Progenitor cell of endocrine pancreas (in vitro differentiated cells): ENCODE measurements at places on chromosomes 3 and 15.

DNA sequence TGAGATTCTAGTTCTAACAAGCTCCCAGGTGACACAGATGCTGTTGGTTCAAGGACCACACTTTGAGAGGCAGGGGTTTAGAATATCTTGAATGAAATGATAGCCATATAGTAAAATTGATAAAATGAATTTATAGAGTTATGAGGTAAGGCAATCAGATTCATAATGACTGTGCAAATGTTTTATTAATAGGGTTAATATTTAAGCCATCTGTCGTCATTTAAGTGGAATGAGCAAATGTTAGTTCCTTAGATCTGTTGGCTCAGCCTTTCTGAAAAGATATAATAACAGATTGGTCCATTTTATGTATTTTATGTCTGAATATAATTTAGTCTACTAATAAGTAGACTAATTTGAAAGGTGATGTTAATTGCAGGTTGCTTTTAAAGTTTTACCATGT, 12.9 kb downstream of the REC114 start:
- H3K27ac ChIP-seq, result no peak overlapping the region
- H3K36me3 ChIP-seq, result no peaks in the 10 kb centered on the region
- H3K4me1 ChIP-seq, result no peaks in the 10 kb centered on the region
- no peak for DNase-seq

DNA sequence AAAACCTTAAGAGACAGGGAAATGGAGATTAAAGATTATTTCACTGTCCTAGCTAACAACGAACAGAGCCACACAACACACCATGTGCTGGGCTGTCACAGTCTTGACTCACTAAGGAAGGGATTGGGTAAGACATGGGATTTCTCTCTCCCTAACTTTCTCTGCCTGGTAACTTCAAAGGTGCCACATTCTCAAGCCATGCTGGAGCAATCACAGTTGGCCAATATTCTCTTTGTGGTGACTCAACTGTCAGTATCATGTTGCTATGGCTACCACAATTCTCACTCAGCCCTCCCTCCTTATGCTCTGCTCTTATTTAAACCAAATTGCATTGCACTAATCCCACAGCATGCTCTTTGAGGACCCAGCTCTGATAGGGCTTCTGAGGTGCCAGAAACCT, 74.0 kb downstream of the OXNAD1 start:
- H3K27me3 ChIP-seq, result no peaks in the 10 kb centered on the region
- H3K4me1 ChIP-seq, result no peaks in the 10 kb centered on the region
- no peak overlapping the region for H3K4me3 ChIP-seq
- no peak overlapping the region for H3K27ac ChIP-seq
- peaks cover 10% of the 10 kb centered on the region for H3K36me3 ChIP-seq

- H3K27me3 ChIP-seq, result no peaks in the 10 kb centered on the region
- H3K27ac ChIP-seq, result no peak overlapping the region
- H3K4me1 ChIP-seq, result peaks cover 11% of the 10 kb centered on the region
- H3K4me3 ChIP-seq, result no peak overlapping the region
- no peaks in the 10 kb centered on the region for H3K36me3 ChIP-seq
- DNase-seq, result no peak
Observed at GRCh38 chr3:82224661-82225060, 463.2 kb upstream of the GBE1 start.

- H3K4me3 ChIP-seq, result no peak overlapping the region
- H3K27ac ChIP-seq, result no peak overlapping the region
- no peaks in the 10 kb centered on the region for H3K27me3 ChIP-seq
- no peak for DNase-seq
- H3K36me3 ChIP-seq, result no peaks in the 10 kb centered on the region
- peaks cover 17% of the 10 kb centered on the region for H3K4me1 ChIP-seq
Observed at GRCh38 chr15:63231706-63232105, 42.3 kb downstream of the RAB8B start.

- DNase-seq, result no peak
- H3K27ac ChIP-seq, result no peak overlapping the region
- no peak overlapping the region for H3K4me3 ChIP-seq
- no peaks in the 10 kb centered on the region for H3K36me3 ChIP-seq
Observed at GRCh38 chr3:63762180-63762579, 56.9 kb upstream of the C3orf49 start.

GRCh38 chr3:171407759-171408158, 52.4 kb downstream of the TNIK start:
- H3K4me1 ChIP-seq, result peaks cover 35% of the 10 kb centered on the region
- DNase-seq, result no peak
- H3K4me3 ChIP-seq, result no peak overlapping the region

DNA sequence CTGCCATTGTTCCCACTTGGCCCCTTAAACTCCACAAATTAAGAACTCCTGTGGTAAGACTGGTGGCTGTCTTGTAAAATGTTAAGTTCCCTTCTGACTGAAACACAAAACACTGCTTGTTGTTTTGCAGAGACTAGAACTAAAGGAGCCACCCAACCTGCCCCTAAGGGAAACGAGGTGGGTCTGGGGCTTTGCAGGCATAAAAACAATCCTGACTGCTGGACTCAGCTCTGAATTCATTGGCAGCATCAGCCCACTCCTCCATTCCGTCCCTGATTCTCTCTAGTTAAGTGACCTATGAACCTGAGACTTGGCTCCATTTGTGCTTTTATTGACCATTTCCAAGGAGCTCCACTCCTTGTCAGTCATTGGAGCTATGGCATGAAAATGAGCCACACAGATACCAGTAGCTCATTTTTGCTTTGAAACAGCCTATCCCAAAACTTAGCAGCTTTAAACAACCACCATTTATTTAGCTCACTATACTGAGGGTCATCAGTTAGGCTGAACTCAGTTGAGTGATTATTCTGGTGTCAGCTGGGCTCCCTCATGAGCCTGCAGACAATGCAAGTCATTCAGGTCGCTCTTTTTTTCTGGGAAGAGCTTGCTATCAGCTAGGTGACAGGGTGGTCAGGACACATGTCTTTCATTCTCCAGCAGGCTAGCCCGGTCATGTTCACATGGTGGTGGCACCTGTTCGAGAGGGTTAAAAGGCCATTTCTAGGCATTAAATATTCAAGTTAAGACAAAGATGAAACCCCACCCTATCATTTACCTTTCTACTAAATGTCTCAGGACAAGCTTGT, 175.1 kb upstream of the CTNNB1 start:
- no peaks in the 10 kb centered on the region for H3K27me3 ChIP-seq
- H3K4me3 ChIP-seq, result no peak overlapping the region
- H3K27ac ChIP-seq, result no peak overlapping the region
- H3K36me3 ChIP-seq, result no peaks in the 10 kb centered on the region
- peaks cover 5% of the 10 kb centered on the region for H3K4me1 ChIP-seq

DNA sequence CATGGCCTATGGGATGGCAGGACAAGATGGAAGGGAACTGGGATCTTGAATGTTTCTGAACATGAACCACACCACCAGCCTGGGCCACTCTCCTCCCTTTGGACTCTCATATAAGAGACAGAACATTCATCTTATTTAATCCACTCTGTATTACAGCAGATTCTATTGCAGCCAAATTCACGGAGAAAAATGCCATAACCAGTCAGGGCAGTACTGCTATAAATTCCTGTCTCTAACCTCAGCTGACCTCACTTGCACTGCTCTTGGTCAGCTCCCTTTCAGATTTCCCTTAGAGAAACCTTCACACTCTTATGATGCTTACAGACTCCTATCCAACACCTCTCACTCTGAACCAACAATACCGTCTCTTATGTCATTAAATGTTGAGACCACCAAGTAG, 101.4 kb downstream of the RYK start:
- H3K27me3 ChIP-seq, result no peaks in the 10 kb centered on the region
- H3K36me3 ChIP-seq, result peaks cover 17% of the 10 kb centered on the region
- peaks cover 8% of the 10 kb centered on the region for H3K4me1 ChIP-seq

- H3K27me3 ChIP-seq, result no peaks in the 10 kb centered on the region
- no peak overlapping the region for H3K27ac ChIP-seq
- H3K4me1 ChIP-seq, result no peaks in the 10 kb centered on the region
- no peak overlapping the region for H3K4me3 ChIP-seq
Observed at GRCh38 chr3:45665101-45665572, 24.1 kb upstream of the SACM1L start.

GRCh38 chr15:44636976-44637375, 26.5 kb downstream of the SPG11 start:
- DNase-seq, result no peak
- no peaks in the 10 kb centered on the region for H3K4me1 ChIP-seq
- H3K27ac ChIP-seq, result no peak overlapping the region
- H3K4me3 ChIP-seq, result no peak overlapping the region
- no peaks in the 10 kb centered on the region for H3K27me3 ChIP-seq
- H3K36me3 ChIP-seq, result peaks cover 26% of the 10 kb centered on the region
